Foreskin fibroblast (primary cell): ENCODE measurements at places on chromosomes 7 and 10.

GRCh38 chr7:81846398-81846797, 76.6 kb upstream of the HGF start:
- DNase-seq = peak; percentile 68

DNA sequence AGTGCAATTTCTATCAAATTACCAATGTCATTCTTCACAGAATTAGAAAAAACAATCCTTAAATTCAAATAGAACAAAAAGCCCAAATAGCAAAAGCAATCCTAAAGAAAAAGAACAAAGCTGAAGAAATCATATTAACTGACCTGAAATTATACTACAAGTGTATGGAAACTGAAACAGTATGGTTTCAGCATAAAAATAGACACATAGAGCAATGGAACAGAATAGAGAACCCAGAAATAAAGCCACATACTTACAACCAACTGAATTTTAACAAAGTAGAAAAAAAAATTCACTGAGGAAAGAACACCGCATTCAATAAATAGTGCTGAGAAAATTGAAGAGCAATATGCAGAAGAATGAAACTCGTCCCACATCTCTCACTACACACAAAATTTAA, 142.0 kb upstream of the CHRM2 start:
- no peak for DNase-seq

GRCh38 chr10:132790934-132791829, 5.2 kb upstream of the NKX6-2 start:
- no peak for DNase-seq

DNA sequence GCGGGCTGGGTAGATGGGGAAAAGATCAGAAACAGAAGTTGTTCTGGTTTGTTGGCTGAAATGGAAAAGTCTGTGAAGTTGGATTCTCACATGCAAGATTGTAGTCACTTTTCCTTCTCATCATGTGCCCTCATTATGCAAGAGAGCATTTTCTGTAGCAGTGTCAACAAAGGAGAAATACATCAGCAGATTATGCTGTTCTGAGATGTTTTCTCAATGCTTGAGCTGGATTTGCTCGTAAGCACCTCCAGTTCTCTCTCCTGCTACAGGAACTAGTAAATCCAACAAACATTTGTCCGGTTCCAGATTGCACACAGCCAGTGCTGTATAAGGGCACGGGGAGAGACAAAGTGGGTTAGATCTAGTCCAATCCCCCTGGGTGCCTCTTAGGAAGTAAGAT, 90.0 kb downstream of the GATA3 start:
- no peak for DNase-seq

GRCh38 chr10:101597091-101597900, 9.2 kb downstream of the DPCD start:
- no peak for DNase-seq

GRCh38 chr10:27145937-27146336, 8.2 kb downstream of the YME1L1 start:
- no peak for DNase-seq

DNA sequence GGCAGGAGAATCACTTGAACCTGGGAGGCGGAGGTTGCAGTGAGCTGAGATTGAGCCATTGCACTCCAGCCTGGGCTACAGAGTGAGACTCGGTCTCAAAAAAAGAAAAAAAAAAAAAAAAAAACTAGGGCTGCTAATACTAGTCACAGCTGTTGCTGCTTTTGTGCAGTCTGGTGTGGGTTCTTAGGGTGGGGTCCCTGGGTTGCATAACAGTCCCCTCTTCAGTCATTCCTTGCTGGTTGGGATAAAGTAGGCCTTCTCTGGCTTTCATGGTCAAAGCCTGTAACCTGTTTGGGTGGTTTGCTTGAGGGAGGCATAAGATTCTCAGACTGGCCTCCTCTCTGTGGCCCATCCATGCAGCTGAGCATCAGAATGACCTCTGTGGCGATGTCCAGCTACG, 14.1 kb downstream of the SSMEM1 start:
- DNase-seq = no peak

DNA sequence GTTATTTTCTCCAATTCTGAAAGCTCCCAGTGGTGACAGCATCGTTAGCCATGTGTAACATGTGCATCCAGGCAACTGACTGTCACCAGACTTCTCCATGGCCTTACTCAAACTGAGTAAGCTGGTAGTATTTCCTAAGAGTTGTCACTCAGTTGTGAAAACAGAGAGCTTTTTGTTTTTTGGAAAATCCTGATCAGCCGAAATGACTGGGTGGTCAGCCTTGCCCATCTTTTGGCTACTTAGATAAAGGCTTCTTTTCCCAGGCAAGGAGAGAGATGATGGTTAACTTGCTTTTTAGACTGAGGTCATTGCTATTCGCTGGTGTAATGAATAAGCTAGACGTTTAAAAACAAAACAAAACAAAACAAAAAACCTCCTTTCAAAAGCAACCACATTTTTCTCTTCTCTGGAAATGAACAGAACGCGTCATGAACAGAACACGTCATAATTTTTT, 159.5 kb upstream of the KLF14 start:
- no peak for DNase-seq

GRCh38 chr10:43230909-43231522, 35.8 kb downstream of the RASGEF1A start:
- DNase-seq = no peak

GRCh38 chr10:70561070-70561469, 41.5 kb downstream of the PRF1 start:
- peak; percentile 37 for DNase-seq
